ENCODE measurements at places on chromosomes 4 and X. TPM values are rescaled to one million over a fixed set of nuclear protein-coding genes. Genes with fewer than 3 reads are reported as not detected.

TEX13D gene
- not detected for total RNA-seq

FRG1 gene
- 44.2 TPM for total RNA-seq

LPAR4 gene
- 3.0 TPM for total RNA-seq

TRPC5OS gene
- total RNA-seq = not detected
